Type B pancreatic cell (in vitro differentiated cells): ENCODE measurements at places on chromosomes 7 and 10. TPM values are rescaled to one million over a fixed set of nuclear protein-coding genes. Genes with fewer than 3 reads are reported as not detected.

GRCh38 chr7:44224974-44225565, 24.3 kb downstream of the YKT6 start:
- no peaks in the 10 kb centered on the region for H3K36me3 ChIP-seq
- H3K4me3 ChIP-seq, result no peak overlapping the region
- no peak for DNase-seq
- H3K4me1 ChIP-seq, result peaks cover 12% of the 10 kb centered on the region

The SPDYE17 gene
- not detected in 2 replicates for total RNA-seq

DNA sequence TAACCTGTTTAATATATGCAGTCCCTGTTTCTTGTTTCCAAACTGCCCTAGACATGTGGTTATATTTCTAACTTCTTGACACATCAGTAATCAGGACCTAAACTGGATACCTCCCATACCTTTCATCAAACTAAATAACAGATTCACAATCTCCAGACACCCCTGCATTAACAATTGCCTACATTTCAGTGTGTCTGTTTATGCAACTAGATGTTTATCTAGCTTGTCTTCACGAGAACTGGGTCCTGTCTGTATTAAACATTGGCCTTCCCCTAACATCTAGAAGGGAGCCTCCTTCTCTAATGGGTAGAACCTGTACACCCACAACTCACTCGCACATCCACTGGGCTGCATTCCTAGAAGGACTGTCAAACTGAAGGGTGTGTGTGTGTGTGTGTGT, 683.7 kb upstream of the FZD8 start:
- no peaks in the 10 kb centered on the region for H3K36me3 ChIP-seq
- H3K27me3 ChIP-seq, result no peaks in the 10 kb centered on the region
- no peak overlapping the region for H3K4me3 ChIP-seq
- no peak overlapping the region for H3K27ac ChIP-seq
- DNase-seq, result no peak

DNA sequence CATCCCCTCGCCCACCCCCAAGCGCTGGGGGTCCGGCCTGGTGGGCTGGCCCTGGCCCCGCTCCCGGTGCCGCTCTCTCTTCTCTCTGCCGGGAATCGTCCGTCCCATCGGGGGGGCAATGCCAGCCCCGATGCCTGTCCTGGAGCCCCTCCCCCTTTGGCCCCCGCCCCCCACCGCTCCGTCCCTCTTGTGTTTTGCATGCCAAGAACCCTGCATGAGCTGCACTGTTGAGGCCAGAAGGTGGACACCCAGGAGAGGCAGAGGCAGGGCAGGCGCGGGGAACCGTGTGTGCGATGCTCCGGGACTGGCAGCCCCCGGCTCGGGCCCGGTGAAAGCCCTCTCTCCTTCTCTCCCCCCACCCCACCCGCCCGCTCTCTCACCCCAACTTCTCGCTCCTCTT, 22.1 kb upstream of the HSPB1 start:
- no peak overlapping the region for H3K27ac ChIP-seq
- H3K27me3 ChIP-seq, result peaks cover 82% of the 10 kb centered on the region
- H3K4me1 ChIP-seq, result no peaks in the 10 kb centered on the region
- DNase-seq, result no peak

DNA sequence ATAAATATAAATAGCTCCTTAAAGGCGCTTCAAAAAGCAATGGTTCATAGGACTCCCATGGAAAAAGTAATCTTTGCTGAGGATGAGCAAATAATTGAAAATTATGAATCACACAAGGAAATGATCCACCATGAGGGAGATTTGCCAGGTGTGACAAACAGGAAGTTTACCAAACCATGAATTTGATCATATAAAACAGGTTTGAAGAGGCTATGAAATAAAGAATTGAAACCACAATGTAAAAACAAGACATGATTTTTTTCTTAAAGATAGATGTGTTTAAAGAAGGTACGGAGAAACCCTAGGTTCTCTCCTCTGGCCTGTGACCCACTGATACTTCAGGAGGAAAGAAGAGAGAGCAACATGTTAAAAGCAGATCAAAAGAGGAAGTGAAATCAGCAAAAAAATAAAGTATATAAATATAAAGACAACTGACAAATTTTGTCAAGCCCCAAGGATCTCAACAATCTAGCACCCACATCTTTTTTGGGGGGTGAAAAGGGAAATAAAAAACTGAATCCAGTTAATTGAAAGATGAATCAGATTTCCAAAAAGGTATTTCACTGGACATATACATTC, 111.3 kb upstream of the ASAH2 start:
- no peak overlapping the region for H3K4me3 ChIP-seq
- no peaks in the 10 kb centered on the region for H3K4me1 ChIP-seq
- no peak for DNase-seq
- H3K27ac ChIP-seq, result no peak overlapping the region
- peaks cover 7% of the 10 kb centered on the region for H3K36me3 ChIP-seq

- H3K27me3 ChIP-seq, result no peaks in the 10 kb centered on the region
- H3K4me3 ChIP-seq, result no peak overlapping the region
- no peaks in the 10 kb centered on the region for H3K4me1 ChIP-seq
- no peak for DNase-seq
These were observed 654.1 kb downstream of the NRG3 start for GRCh38 chr10:82529062-82529461.

The OR2A1 gene
- 0.38 TPM in 1 of 2 replicates, not detected in the other for total RNA-seq

- no peaks in the 10 kb centered on the region for H3K36me3 ChIP-seq
- H3K4me3 ChIP-seq, result no peak overlapping the region
- H3K4me1 ChIP-seq, result no peaks in the 10 kb centered on the region
- H3K27me3 ChIP-seq, result no peaks in the 10 kb centered on the region
- no peak overlapping the region for H3K27ac ChIP-seq
- no peak for DNase-seq
These were observed 41.1 kb upstream of the DPYSL4 start for GRCh38 chr10:132145521-132146185.

The HMX3 gene
- total RNA-seq, result 0.77 TPM in 1 of 2 replicates, not detected in the other

DNA sequence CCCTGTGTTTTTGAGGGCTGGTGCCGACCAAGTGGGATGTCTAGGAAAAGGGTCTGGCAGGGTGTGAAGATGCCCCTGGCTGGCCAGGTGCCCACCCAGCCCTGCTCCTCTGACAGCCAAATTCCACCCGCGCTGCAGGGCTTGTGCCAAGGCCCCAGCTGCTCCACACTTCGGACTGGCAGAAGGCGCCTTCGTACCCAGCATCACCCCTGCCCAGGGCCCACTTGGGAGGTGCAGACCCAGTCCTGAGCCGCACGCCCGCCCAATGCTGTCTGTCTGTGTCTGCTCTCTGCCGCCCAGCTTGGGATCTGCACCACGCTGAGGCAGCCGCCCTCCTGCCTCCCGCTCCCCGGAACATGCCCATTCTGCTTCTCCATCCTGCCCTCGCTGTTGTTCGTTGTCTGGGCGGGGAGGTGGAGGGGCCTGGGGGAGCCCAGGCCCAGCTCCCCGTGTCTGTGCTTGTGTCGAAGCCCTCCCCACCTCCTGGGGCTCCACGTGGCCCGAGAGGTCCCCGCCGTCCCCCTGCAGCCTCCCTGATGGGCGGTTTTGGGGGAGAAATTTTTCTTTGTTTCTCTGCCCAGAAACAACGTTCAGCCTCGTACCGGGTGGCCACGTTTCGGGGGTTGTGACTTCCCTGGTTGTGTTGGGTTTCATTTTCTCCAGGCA, 36.9 kb upstream of the PPIF start:
- DNase-seq, result no peak
- no peaks in the 10 kb centered on the region for H3K27me3 ChIP-seq
- no peak overlapping the region for H3K27ac ChIP-seq
- no peak overlapping the region for H3K4me3 ChIP-seq

The NEUROD6 gene
- total RNA-seq, result not detected in 2 replicates
